Breast epithelium (tissue), 4 donors: ENCODE measurements at places on chromosomes 7 and 10. TPM values are rescaled to one million over a fixed set of nuclear protein-coding genes. Genes with fewer than 3 reads are reported as not detected.
A peak's percentile ranks its signal among the peaks of the same experiment; 100 is the strongest.

Gene COL26A1
- total RNA-seq: not detected

Gene SFTPA1
- total RNA-seq: not detected

Gene CLRN3
- total RNA-seq: not detected

GRCh38 chr7:55130395-55131141, 111.8 kb downstream of the EGFR start:
- no peak overlapping the region for H3K4me3 ChIP-seq
- no peak for DNase-seq
- H3K27ac ChIP-seq: peak overlapping the region; percentile 59

DNA sequence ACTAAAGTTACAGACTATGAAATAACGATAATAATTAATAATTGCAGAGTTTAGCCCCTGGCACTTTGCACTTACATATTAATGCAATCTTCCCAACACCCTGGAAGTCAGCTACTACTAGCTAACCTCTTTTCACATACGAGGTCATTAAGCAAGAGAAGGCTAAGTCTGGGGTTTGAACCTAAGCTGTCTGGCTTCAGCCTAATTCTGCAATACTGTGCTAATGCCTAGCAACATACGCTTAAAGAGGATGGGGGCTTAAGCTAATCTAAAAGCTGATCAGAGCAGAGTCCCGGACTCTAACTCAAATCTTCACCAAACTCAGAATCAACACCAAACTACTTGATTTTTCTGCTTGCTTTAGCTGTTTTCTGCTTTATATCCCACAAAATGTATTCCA, 168.7 kb upstream of the GNAI1 start:
- H3K4me3 ChIP-seq: no peak overlapping the region
- no peak for DNase-seq
- no peaks in the 10 kb centered on the region for H3K27me3 ChIP-seq
- no peaks in the 10 kb centered on the region for H3K4me1 ChIP-seq
- no peak overlapping the region for H3K27ac ChIP-seq
- H3K36me3 ChIP-seq: no peaks in the 10 kb centered on the region

DNA sequence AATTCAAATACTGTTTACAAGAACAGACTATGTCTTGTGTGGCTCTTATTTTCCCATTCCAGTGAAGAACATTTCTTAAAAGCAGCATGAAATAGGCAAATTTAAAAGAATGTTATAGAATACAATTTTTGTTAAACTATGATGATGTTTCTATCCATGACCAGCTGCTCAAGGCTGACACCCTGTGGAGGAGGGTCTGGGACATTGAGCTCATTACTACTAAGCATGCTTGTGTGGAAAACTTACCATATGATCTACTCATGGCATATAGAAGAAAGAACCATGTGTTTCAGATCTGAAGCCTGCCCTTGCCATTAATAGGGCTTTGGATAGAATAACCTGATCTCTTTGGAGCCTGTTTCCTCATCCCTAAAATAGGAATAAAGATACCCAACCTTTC, 125.0 kb downstream of the FOXP2 start:
- H3K27me3 ChIP-seq: no peaks in the 10 kb centered on the region
- H3K4me3 ChIP-seq: no peak overlapping the region
- no peak for DNase-seq
- H3K36me3 ChIP-seq: peaks cover 5% of the 10 kb centered on the region
